ENCODE measurements at places on chromosomes 7 and 10. TPM values are rescaled to one million over a fixed set of nuclear protein-coding genes. Genes with fewer than 3 reads are reported as not detected.

DNA sequence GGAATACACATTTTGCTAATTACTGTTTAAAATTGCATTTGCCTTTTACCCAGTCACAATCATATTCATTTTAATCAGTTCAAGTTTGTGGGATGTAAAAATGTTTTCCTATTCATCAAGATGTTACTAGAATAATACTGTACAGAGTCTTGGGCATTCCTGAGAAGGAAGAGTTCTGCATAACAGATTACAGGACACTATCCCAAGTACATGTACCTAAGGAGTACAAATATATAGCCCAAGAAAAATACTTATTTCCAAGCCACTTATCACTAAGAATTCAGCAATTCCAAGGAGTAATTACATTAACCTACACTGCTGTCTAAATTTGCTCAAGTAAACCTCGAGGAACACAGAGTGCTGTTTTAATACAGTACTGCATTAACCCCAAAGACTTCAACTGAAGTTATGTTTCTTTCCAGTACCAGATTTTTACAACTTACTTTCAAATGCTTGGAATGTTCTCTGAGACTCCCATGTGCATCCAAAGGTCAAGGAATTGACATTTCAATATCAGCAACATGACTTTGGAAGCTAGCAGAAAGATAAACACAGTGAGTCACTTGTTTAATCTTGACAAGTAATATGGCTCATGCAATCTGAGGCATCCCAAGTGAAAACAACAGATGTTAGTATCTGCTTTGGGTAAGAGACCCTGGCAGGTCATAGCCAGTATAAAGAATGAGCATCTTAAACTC lies 125.4 kb upstream of the BET1 start:
- DNase-seq, result no peak

- DNase-seq, result no peak
These were observed 315.8 kb upstream of the TPK1 start for GRCh38 chr7:145151676-145152075.

DNA sequence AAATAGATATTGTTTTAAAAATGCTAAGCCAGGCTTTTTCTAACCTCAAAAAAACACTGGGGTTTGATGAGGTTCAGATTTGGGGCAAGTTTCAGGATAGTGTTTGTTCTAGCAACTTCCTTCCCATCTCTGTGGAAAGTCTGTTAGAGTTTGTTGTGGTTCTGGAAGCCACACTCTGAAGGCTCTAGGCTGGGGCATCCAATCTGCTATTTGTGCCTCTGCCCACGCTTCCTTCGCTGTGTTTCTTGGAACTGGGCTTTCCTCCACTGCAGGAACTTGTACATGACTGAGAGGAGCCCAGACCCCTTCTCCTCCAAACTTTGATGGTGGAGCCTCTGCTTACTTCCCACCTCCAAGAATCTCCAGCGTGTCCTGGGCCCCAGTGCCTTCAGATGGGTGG lies 108.5 kb upstream of the SLC25A13 start:
- no peak for DNase-seq

GRCh38 chr10:89242345-89242684 lies 9.3 kb downstream of the LIPA start:
- no peak for DNase-seq

DNA sequence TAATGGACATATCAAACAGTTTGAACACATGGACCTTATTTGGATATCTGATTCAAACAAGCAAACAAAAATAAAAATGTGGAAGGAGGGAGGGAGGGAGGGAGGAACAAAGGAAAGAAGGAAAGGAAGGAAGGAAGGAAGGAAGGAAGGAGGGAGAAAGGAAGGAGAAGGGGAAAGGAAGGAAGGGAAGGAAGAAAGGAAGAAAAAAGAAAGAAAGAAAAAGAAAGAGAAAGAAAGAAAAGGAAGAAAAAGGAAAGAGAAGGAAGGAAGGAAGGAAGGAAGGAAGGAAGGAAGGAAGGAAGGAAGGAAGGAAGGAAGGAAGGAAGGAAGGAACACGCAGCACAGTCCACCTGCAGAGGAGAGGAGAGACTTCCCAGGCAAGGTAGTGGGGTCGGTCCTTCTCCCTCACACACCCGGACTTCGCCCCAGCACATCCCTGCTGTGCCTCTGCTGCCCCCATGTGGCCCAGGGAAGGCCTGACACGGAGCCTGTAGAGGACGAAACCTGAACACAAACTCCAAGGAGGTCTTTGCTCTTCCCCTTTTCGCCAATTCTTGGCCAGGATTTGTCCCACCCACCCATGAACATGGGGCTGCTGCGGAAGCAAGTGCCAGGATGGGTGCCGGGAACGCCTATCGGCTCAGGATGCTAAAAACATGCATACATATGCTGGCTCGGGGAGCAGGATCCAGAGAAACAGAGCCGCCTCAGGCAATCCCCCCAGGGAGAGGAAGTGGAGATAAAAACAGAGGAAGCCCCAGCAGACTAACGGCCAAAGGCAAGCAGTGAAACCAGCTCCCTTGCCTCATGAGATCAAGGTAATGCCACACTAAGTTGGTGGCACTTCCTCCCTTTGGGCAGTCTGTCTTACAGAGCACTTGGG lies 52.3 kb upstream of the DGKI start:
- peak; percentile 48 for DNase-seq

GRCh38 chr10:71737001-71737833 lies 17.6 kb upstream of the C10orf105 start:
- DNase-seq, result no peak

The RARRES2 gene
- 0.59 TPM for polyA plus RNA-seq

The NPY4R2 gene
- not detected for polyA plus RNA-seq

The SGPL1 gene
- 10.1 TPM for polyA plus RNA-seq

DNA sequence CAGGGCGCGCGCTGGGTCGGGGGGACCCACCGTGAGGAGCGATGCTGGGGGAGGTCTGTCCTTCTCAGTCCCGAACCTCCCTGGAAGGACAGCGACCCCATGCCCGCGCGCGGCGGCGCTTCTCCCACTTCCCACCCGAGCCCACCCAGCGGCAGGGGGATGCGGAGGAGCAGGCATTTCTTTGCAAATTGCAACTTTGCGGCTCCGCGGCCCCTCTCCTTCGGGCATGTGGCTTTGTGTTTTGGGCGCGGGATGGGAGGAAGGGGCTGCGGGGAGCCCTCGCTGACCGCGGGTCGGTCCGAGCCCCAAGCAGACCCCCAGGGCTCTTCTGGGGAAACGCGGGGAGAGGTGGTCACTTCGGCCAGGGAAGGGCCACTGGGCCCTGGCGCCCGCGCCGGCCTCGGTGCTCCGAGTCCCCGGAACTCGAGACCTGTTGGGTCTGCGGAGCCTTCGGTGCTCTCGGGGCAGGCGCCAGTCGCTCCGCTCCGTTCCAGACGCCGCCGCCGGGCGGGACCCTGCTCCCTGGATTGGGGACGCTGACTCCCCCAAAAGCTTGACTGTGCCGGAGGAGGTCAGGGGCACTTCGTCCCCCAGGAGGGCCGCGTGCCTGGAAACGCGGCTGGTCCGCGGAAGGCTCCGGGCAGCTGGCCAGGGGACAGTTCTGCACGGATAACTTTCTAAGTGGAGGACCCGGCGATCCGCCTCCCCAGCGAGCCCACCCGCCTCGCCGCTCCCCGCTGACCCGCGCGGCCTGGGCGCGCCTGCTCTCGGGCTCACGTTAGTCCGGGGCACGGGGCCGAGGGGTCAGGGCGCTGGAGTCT lies 164.2 kb upstream of the DPP6 start:
- DNase-seq, result no peak

GRCh38 chr7:83517035-83517700 lies 131.8 kb downstream of the SEMA3E start:
- DNase-seq, result no peak

DNA sequence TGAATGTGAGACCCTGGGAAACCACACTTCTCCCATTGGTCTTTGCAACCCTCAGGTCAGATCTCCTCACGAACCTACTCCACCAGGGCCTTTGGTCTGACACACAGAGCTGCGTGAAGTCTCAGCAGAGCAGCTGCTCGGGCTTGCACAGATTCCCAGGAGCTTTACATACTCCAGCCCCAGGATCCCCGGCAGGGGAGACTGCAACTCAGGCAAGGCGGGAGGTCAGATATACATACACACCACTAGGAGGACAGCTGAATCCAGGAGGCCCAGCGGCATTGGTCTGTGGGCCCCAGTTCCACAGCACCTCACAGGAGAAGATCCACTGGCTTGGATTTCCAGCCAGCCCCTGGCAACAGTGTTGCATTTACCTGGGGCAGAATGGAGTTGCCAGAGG lies 239.2 kb downstream of the GPAM start:
- DNase-seq, result no peak

GRCh38 chr7:32868116-32868515 lies 23.4 kb downstream of the KBTBD2 start:
- DNase-seq, result no peak
